ENCODE measurements at places on chromosomes 6 and 20.

DNA sequence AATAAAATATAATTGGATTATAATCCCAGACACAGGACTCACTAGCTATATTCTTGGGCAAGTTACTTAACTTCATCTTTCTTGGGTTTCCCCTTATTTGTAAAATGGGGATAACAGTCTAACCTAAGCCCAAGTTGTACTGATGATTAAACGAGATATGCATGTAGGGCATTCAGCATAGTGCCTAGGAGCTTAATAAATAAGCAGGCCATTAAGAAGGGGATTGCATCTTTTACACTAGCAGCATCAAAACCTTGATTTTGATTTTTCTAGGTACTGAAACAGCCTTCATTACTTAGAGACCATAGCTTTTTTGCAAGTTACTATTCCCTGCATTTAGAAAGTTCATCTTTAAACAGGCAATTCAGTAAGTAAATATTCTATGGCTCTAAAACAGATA, 2.2 kb upstream of the QKI start:
- no peak for DNase-seq

DNA sequence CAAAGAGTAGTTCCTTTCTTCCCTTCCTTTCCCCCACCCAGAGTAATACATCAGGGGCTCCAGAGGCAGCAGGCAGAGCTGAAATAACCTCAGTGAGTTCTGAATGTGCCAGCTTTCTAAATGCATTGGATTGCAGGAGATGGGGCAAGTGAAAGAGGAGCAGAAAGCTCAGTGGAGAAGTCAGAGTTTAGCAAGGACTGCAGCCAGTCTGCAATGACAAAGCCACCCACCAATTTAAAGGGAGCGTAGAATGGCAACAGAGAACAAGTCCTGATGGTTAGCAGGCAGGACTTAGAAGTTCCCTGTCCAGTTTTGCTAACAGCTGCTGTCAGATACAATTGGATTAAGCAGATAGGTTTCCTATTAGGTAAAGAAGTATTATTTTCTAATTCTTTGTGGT, 203.4 kb upstream of the RIN2 start:
- no peak for DNase-seq

GRCh38 chr6:49647476-49647875, 10.8 kb upstream of the RHAG start:
- DNase-seq, result no peak

DNA sequence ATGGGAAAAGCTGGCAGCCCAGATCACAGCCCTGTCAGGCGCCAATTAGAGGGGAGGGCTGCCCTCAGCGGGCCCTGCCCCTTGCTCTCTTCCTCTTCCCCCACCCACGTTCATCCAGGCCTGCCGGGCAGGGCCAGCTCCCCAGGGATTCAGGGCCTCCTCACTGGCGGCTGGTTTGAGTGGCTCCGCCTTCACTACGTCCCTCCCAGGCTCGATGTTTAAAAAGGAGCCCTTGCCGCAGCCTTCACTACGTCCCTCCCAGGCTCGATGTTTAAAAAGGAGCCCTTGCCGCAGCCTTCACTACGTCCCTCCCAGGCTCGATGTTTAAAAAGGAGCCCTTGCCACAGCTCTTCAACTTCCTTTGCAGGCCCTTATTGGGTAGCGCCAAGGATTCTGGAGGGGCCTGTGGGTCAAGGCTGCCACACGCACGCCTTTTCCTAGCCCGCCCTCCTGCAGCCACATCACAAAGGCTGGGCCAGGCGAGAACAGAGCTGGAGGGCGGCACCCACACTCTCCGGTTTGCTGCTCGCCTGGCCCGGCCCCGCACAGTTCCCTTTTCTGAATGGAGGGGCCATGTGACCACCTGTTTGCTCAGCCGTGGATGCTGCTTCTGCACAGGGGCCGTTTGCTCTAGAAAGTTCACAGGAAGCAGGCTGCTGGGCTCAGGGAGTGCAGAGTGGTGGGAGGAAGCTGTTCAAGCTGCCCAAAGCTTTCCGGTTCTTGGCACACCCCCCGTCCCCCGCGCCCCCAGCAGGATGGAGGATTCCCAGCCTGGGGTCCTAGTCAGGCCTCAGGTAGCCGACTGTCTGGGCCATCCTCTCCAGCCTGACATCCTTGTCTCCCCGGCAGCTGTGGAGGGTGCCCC, 1.6 kb downstream of the SLC17A9 start:
- peak; percentile 38 for DNase-seq

GRCh38 chr6:123648723-123649122, 12.0 kb upstream of the TRDN start:
- DNase-seq, result no peak

DNA sequence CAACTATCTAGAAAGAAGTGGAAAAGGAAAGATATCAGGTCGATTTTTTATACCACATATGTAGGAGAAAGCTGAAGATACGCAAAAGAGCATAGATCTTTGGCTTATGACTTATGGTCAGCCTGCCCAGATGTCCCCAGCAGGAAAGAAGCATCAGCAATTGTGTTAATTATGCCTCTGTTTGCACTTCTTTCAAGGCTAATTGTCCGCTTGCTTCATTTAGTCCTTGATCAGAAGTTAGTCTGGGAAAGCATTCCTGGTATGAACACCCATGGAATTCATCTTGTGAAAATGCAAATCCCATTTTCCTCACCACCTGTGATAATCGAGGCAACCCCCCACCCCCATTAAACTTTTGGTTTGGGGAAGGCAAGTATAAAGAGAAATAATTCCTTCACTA, 62.8 kb downstream of the ATP9A start:
- no peak for DNase-seq

GRCh38 chr20:23666189-23666588, 22.6 kb downstream of the CST4 start:
- DNase-seq, result no peak

DNA sequence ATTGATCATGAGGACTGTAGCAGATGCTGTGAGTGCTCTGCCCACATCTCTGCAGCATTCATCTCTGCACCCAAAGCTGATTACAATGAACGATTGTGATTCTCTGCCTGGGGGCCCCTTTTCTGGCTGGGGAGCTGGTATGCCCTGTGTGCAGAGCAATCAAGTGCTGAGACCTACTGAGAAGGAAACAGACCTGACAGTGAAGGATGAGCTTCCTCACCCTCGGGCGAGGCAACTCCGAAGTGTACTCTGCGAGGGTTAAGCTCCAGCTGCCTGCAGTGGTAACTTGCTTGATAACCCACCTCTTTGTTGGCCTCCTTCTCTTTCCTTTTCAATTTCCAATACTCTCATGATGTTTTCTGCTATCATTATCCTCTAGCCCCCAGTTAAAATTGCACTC, 289.7 kb upstream of the RNF24 start:
- no peak for DNase-seq

DNA sequence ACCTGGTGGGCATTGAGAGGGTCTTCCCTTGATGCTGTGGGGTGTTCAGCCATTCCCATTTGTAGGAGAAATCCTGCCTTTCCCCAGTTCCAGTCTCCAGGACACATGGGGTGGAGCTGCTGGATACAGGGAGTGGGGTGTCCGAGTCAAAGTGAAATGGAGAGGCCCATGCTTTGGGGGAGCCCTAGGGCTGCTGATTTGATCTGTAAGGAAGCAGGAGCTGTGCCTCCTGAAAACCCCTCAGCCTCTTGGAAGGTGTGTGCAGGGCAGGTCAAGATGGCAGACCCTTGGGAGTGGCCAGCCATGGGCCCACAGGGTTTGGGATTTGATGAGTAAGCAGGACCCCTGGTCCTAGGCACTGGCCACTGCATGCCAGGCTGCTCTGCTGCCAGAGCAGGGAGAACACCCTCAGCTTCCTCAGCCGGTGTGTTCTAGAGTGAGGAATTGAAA, 82.0 kb downstream of the SERAC1 start:
- DNase-seq, result no peak

GRCh38 chr6:30804333-30804732, 60.0 kb upstream of the IER3 start:
- DNase-seq, result no peak

DNA sequence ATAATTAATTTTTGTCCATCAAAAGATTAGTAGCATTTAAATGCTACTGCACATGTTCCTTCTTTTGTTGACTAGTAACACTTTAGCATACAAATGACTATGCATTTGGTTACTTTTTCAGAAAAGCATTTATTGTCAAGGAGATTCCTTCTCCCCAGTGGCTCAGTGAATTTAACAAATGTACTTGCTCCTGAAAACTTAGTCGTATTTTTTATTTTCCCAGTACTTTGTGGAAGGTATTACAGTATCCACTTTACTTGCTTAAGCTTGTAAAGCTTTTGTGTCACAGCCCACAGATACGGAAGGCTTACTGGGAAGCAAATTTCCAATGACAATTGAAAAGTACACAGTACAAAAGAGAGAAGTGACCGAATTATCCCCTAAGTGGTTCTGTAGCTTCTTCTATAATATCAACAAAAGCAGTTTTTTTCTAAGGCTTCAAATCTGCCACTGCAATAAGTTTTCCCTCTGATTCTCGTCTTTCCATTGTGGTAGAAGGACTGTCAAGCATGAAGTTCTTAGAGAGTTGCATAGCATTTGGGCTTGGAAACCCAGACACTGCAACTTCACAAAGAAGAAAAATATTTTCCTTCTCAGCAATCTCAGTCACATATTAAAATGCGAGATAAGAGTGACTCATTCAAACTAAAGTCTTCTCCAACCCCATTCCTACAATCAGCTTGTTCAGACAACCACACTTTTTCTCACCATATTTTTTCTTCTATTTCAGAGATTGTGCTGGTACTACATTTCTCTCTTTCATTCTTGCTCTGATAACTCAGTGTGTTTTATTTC, 431.2 kb downstream of the GRIK2 start:
- no peak for DNase-seq

GRCh38 chr6:53582963-53583362, 38.1 kb upstream of the GCLC start:
- DNase-seq, result no peak

GRCh38 chr6:163338671-163339405, 75.7 kb upstream of the QKI start:
- no peak for DNase-seq

DNA sequence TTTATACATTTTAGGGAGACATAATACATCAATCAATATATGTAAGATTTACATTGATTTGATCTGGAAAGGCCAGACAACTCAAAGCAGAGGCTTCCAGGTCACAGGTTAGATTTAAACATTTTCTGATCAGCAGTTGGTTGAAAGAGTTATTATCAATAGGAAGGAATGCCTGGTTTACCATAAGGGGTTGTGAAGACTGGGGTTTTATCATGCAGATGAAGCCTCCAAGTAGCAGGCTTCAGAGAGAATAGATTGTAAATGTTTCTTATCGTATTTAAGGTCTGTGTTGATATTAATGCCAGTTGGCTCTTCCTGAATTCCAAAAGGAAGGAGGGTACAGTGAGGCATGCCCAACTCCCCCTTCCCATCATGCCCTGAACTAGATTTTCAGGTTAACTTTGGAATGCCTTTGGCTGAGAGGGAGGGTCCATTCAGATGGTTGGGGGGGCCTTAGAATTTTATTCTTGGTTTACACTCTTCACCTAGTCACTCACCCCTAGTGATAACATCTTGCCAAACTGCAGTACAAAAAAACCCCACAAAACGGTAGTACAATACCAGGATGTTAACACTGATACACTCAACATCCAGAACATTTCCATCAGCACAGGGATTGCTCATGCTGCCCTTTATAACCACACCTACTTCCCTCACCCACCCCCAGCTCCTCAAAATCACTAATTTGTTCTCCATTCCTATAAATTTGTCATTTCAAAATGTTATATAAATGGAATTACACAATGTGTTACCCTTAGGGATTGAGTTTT, 259.6 kb upstream of the PLN start:
- no peak for DNase-seq

DNA sequence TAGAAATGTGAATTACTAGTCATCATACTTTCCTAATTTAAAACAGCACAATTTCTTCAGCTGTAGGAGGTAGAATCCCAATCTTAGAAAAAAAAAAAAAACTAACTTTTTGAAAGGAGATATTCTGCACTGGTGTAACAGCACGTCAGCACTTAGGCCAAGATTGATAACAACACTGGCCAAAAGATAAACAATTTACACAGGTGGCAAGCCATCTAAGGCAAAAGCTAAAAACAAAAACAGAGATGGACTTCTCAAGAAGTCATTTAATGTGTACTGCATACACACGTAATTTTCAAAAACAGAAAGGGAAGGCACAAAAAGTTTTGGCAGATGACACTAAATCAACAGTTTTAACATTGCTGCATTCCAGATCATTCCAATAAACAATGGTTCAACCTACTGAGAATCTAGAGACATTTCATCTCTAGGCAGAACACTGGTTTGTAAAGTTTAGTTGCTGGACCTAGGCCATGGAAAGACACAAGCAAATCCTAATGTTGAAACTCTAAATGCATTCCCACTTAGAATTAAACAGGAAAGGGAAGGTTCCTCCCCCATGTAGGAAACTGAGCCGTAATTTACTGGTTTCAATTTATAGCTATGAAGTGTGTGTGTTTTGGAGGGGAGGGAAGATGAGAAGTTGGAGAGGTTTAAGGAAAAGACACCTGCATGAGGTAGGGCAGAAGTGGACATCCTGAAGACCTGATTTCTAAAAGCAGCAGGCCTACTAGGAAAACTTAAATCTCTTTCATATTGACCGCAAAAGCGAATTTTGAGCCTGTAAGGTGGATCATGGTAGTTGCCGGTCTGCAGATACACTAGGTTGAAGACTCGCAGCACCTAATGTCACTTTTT, 1.3 kb downstream of the GCLC start:
- DNase-seq, result no peak

GRCh38 chr6:43942011-43942442, 172.0 kb downstream of the VEGFA start:
- DNase-seq, result no peak

DNA sequence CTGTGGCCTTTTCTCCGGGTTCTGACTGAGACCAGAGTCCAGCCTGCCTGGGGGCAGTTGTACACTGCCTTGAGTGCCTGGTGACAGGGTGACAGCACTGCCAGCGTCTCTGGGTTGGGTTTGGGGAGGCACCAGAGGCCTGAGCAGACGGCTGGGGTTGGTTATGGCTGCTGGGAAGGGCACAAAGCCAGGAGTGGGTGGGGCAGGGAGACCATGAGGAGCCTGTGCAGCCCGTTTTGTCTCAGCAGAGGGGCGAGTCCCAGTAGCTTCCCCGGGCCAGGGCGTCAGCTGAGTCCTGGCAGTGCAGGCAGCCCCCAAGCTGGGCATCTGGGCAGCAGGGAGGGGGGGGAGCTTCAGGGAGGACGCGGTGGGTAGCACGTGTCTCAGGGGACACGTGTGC, 15.3 kb upstream of the SULF2 start:
- no peak for DNase-seq

DNA sequence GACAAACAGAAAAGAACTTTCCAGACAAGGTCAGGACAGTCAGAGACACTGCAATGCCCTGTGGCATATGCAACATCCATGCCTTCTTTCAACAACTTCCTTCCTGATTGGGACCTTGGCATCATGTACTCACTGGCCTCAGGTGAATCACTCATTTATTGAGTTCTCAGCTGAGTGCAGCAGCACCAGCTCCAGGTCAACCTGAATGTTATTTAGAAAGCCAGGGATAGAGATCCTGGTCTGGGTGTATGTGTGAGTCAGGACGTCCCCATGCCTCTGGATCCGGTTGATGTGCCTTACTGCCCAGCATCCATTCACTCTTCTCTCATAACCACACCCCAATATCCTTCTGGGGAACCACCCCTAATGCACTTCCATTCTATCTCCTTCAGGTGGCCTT, 54.4 kb downstream of the SNRNP48 start:
- no peak for DNase-seq

GRCh38 chr6:20770773-20771172, 236.5 kb downstream of the CDKAL1 start:
- DNase-seq, result no peak

- DNase-seq, result no peak
Observed at GRCh38 chr6:4644996-4645395, 131.2 kb upstream of the CDYL start.
